ENCODE measurements at places on chromosomes 11 and 22.
A peak's percentile ranks its signal among the peaks of the same experiment; 100 is the strongest.

DNA sequence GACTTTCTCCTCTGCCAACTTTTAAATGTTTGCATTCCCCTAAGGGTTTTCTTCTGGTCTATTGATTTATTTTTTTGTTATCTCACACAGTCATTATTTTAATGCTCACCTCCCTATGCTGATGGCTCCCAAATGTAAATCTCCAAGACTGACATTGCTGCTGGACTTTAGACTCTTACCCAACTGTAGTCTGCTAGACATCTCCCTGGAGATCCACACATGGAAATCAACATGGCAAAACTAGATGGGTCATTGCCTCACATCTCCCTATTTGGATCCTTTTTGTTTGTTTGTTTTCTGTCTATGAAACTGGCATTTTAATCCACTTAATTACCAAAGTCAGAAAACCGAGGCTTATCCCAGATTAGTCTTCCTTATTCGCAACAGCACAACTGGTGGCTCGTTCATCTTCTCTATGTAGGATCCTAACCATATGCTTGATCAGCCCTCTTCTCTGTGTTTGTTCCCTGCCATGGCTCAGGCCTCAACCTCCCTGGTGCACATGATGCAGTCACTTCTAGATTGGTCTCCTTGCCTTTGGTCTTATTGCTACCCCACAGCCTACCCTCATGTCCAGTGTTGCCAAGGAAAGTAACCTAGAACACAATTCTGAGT, 37.3 kb downstream of the SC5D start:
- H3K4me1 ChIP-seq = no peaks in the 10 kb centered on the region
- H3K36me3 ChIP-seq = no peaks in the 10 kb centered on the region
- no peaks in the 10 kb centered on the region for H3K27me3 ChIP-seq
- H3K27ac ChIP-seq = no peak overlapping the region
- DNase-seq = no peak

GRCh38 chr11:34874202-34874601, 42.0 kb downstream of the APIP start:
- no peak overlapping the region for H3K27ac ChIP-seq
- DNase-seq = no peak
- H3K27me3 ChIP-seq = no peaks in the 10 kb centered on the region
- H3K4me3 ChIP-seq = no peak overlapping the region

- peak overlapping the region; percentile 59 for H3K27ac ChIP-seq
- H3K27me3 ChIP-seq = no peaks in the 10 kb centered on the region
- no peaks in the 10 kb centered on the region for H3K36me3 ChIP-seq
- H3K4me3 ChIP-seq = peak overlapping the region; percentile 66
- no peak for DNase-seq
Measured at GRCh38 chr22:29604076-29604360, 585 bp downstream of the NF2 start.

- no peak for DNase-seq
- H3K4me3 ChIP-seq = no peak overlapping the region
- peaks cover 9% of the 10 kb centered on the region for H3K4me1 ChIP-seq
- no peak overlapping the region for H3K27ac ChIP-seq
- H3K27me3 ChIP-seq = no peaks in the 10 kb centered on the region
Measured at GRCh38 chr22:40666151-40666848, 13.0 kb upstream of the MCHR1 start.

DNA sequence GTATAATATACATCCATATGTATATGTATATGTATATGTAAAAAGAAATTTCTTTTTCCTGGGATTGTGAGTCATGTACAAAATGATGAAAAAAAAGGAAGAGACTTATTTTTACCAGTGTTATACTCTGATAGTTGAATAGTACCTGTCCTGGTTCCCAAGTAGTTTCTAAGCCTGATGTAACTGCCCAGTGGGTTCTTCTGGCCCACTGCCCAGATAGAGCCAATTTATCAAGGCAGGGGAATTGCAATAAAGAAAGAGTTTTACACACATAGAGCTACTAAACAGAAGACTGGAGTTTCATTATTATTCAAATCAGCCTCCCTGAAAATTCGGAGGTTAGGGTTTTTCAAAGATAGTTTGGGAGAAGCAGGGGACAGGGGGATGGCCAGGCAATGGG, 29.1 kb upstream of the NARS2 start:
- no peaks in the 10 kb centered on the region for H3K4me1 ChIP-seq
- DNase-seq = no peak
- H3K27ac ChIP-seq = no peak overlapping the region
- H3K4me3 ChIP-seq = no peak overlapping the region
- H3K36me3 ChIP-seq = no peaks in the 10 kb centered on the region

- H3K4me3 ChIP-seq = peak overlapping the region; percentile 5
- H3K27ac ChIP-seq = no peak overlapping the region
- H3K27me3 ChIP-seq = peaks cover 29% of the 10 kb centered on the region
- H3K4me1 ChIP-seq = peaks cover 6% of the 10 kb centered on the region
Measured at GRCh38 chr11:121722431-121723245, 269.9 kb upstream of the SORL1-AS1 start.

- H3K27me3 ChIP-seq = no peaks in the 10 kb centered on the region
- H3K36me3 ChIP-seq = peaks cover 19% of the 10 kb centered on the region
- H3K4me1 ChIP-seq = peaks cover 5% of the 10 kb centered on the region
- H3K4me3 ChIP-seq = no peak overlapping the region
Measured at GRCh38 chr22:21622011-21622918, 7.6 kb downstream of the YDJC start.

DNA sequence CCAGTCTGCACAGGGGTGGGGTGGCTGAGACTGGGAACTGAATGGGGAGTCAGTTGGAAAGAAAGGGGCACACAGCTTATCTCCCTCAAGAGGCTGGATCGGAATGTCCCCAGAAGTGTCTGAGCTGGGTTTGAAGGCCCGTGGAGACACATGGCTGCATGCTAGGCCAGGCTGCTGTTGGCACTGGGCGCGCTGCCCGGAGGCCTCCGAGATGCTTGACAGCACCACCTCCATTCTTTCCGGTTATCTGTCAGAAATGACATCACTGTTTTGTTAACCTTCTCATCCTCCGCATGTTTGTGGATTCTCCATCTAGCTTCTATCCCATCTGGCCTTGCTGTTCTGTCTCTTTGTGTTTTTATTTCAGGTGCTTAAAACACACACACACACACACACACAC, 85.5 kb downstream of the APIP start:
- no peaks in the 10 kb centered on the region for H3K36me3 ChIP-seq
- H3K4me3 ChIP-seq = no peak overlapping the region
- no peak for DNase-seq
- no peaks in the 10 kb centered on the region for H3K27me3 ChIP-seq
- peaks cover 4% of the 10 kb centered on the region for H3K4me1 ChIP-seq

GRCh38 chr11:326842-327580, 6.4 kb upstream of the IFITM3 start:
- no peak for DNase-seq
- no peaks in the 10 kb centered on the region for H3K27me3 ChIP-seq
- H3K36me3 ChIP-seq = no peaks in the 10 kb centered on the region

- H3K27ac ChIP-seq = no peak overlapping the region
Measured at GRCh38 chr22:42450862-42451261, 18.7 kb upstream of the NFAM1 start.

DNA sequence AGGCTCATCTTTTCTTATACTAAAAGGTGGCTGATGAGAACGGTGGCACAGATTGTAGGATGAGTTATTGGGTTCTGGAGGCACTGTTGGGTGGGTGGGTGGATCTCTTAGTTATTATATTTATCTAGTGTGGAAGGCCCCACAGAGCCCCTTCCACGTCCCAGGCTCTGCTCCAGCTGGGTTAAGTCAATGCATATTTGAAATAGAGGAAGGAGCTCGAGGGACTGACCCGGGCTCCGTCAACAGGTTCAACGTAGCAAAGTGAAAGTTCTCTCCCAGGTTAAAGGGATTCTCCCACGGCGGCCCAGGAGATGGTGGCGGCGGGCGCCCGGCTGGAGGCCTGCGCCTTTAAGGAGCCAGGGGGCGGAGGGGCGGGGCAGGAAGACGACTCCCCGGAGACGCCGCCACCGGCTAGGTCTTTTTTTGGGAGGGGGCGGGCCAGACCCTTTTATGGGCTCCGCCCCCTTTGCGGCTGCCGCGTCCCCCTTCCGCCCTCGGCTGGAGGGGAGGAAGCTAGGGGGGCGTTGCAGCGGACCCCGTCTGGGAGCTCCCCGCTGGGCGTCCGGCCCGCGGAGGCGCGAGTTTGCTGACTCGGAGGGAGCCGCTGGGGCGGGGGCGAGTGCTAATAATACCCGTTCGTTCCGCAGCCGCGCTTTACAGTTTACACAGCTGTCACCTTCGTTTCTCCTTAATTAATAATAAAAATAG, 1.5 kb upstream of the INPPL1 start:
- peaks cover 16% of the 10 kb centered on the region for H3K4me1 ChIP-seq
- H3K27ac ChIP-seq = peak overlapping the region; percentile 92
- peak overlapping the region; percentile 58 for H3K4me3 ChIP-seq
- peaks cover 2% of the 10 kb centered on the region for H3K36me3 ChIP-seq

DNA sequence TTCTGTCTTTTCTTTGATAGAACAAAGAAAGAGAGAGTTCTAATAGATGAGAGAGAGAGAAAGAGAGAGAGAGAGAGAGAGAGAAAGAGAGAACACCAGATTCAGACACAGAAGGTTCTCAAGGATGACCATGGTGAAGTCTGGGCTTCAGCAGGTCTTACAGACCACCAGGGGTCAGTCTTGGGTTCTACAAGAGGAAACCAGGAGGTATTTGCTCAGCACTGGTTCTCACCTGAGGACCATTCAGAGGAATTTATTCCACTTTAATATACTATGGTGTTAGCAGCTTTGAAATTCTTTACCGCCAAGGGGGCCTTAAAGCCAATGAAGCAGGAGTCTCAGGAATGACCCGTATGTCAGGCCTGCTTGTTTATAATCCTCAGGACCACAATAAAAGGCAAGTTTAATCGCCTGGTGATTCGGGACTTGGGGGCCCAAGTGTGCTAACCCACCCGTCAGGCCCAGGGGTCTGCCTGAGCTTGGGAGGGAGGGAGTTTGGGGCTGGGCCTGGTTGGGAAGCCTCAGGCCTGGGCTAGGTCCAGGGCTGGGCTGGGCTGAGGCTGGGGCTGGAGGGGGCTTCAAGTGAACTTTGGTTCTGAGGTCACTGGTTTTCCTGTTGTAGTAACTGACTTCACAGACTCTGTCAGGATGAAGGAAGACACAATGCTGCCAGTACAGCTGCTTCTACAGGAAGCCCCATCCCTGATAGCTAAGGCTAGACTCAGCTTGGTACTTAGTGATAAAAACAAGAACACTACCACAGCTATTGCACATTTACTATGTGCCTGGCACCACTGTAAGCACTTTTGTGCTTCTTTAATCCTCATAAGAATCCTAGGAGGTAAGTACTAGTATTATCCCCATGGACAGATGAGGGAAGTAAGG, 179.2 kb upstream of the ZBED5 start:
- peak; percentile 48 for DNase-seq
- no peak overlapping the region for H3K27ac ChIP-seq
- H3K4me3 ChIP-seq = no peak overlapping the region
- no peaks in the 10 kb centered on the region for H3K36me3 ChIP-seq
- H3K4me1 ChIP-seq = peaks cover 14% of the 10 kb centered on the region

DNA sequence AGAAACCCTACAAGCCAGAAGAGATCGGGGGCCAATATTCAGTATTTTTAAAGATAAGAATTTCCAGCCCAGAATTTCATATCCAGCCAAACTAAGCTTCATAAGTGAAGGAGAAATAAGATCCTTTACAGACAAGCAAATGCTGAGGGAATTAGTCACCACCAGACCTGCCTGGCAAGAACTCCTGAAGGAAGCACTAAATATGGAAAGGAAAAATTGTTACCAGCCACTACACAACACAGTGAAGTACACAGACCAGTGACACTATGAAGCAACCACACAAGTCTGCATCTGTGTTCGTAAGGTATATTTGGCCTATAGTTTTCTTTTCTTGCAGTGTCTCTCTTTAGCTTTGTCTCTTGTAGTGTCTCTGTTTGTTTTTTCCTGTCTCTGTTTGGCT, 29.0 kb downstream of the TMEM225 start:
- H3K36me3 ChIP-seq = no peaks in the 10 kb centered on the region
- H3K27me3 ChIP-seq = no peaks in the 10 kb centered on the region
- H3K27ac ChIP-seq = no peak overlapping the region
- no peak overlapping the region for H3K4me3 ChIP-seq
- H3K4me1 ChIP-seq = no peaks in the 10 kb centered on the region

DNA sequence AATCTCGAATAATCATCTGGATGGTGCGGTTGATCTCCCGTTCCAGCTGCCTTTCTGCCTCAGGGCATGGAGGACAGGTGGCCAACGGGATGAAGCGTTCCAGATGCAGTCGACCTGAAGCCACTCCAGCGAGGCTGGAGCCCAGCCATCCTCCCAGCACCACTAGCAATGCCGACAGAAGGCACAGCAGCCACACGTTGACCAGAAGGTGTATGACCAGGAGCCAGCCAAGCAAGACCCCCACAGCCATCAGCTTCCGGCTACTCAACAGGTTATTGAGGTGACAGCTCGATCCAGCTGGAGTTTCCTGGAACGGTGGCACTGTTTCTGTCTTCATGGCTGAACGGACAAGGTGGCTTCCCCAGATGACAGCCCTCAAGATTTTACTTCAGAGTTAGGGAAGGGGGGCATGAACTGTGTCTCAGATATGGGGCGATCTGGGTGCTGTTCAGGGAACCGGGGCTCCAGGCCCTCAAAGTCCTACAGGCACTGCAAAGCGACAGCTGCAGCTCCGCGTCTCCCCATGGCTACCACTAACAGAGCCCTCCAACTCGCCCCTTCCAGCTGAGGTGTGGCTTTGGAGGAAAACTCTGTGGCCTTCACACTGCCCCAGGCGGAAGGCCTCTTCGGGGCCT, 559 bp downstream of the SNX19 start:
- H3K4me3 ChIP-seq = peak overlapping the region; percentile 88
- DNase-seq = no peak
- H3K36me3 ChIP-seq = peaks cover 15% of the 10 kb centered on the region
- no peak overlapping the region for H3K27ac ChIP-seq

DNA sequence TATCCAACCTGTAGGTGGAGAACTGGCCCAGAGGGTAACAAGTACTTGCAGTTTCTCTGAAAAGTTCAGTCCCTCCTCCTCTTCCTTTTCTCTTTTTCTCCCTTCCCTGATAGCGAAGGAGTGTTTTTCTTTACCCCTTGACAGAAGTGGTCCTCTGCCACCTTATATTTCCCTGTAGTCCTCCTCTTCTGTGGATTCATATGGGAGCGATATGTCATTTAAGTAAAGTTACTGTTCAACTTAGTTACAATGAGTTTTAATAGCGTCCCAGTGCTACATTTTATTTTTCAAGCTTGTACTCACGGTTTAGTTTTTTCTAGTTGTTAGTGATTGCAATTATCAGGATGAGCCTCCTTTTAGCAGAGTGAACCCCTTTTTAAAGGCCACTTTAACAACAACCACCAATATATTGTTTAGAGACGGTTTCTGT, 1.4 kb downstream of the PCF11 start:
- DNase-seq = no peak
- peaks cover 52% of the 10 kb centered on the region for H3K36me3 ChIP-seq
- peaks cover 4% of the 10 kb centered on the region for H3K4me1 ChIP-seq
- H3K27me3 ChIP-seq = no peaks in the 10 kb centered on the region

- no peak overlapping the region for H3K4me3 ChIP-seq
- H3K36me3 ChIP-seq = no peaks in the 10 kb centered on the region
Measured at GRCh38 chr11:2509481-2510001, 64.7 kb downstream of the KCNQ1 start.
